Urinary bladder (tissue), 4 donors: ENCODE measurements at places on chromosomes 16 and 17.

GRCh38 chr16:10970065-10970464, 25.7 kb downstream of the CLEC16A start:
- DNase-seq, result no peak

DNA sequence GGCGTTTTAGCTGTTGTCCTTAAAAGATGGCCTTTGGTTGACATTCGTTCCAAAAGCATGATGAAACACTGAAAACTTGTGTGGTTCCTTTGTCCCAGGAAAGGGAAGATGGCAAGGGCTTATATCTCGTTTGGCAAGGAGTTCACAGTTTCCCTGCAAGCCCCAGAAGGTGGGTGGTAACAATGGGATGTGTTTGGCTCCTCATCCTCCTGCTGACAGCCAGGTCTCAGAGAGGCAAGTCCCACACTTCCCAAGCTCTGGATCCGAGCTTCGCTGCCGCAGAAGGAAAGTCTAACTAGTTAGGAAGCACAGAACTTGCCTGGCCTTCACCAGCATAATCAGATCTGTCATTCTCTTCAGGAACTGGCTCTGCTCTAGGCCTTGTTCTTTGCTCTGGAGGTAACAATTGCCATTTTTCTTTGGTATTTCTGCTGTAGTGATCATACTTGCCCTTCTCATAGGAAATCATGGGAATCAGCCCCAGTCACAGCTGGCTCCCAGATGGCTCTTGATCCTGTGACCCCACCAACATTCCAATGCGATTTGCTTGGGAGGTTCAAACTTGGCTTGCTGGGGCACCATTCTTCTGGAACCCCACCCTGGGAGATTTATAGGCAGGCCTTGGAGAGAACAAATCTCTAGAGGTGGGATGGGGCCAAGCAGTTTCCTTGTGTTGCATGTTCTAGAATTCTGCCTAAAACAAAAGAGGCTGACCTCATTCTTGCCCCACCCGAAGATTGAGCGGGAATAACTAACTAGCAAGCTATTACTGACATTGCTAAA, 17.9 kb downstream of the KPNA2 start:
- no peak for DNase-seq

DNA sequence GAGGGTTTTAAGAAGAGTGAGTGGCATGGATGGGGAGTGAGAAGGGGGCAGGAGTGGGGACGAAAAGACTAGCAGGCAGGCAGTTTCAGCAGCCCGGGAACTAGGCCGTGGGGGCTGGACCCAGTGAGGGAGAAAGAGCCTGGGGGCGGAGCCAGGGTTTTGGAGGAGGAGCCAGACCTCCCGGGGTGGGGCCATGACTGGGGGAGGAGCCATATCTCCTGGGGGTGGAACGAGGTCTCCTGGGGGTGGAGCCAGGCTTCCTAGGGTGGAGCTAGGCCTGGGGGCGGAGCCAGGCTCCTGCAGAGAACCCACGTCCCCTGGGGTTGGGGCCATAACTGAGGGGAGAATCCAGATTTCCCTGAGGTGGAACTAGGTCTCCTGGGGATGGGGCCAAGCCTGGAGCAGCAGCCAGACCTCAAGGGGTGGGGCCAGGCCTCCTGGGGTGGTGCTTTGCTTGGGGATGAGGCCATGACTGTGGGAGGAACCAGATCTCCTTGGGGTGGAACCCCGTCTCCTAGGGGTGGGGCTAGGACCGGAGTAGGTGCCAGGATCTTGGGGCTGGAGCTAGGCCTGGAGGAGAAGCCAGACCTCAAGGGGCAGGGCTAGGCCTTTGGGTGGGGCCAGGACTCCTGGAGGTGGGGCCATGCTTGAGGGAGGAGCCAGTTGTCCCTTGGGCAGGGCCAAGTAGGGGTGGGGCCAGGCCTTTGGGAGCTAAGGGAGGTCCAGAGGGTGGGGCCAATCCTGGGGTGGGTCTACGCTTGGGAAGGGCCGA, 41.7 kb upstream of the JPH3 start:
- DNase-seq, result no peak

DNA sequence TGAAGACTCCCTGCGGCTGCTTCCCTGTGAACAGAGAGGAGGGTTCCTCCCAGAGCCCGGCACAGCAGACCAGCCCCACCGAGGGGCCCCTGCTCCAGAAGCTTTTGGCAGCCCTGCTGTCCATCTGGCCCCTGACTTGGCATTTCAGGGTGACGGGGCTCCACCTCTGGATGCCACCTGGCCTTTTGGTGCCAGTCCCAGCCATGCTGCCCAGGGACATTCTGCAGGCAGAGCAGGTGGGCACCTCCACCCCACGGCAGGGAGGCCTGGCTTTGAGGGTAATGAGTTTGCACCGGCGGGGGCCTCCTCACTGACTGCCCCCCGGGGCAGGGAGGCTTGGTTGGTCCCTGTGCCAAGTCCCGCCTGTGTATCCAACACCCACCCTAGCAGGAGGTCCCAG, 20.3 kb upstream of the ZFPM1 start:
- DNase-seq, result no peak

- no peak for DNase-seq
Observed at GRCh38 chr17:2184993-2185931, 118.3 kb downstream of the SMG6 start.

GRCh38 chr17:8606401-8606800, 24.1 kb downstream of the MYH10 start:
- no peak for DNase-seq

- DNase-seq, result no peak
Observed at GRCh38 chr17:56636265-56636664, 42.8 kb downstream of the NOG start.

- no peak for DNase-seq
Observed at GRCh38 chr16:24070851-24071250, 185.3 kb upstream of the CACNG3 start.

DNA sequence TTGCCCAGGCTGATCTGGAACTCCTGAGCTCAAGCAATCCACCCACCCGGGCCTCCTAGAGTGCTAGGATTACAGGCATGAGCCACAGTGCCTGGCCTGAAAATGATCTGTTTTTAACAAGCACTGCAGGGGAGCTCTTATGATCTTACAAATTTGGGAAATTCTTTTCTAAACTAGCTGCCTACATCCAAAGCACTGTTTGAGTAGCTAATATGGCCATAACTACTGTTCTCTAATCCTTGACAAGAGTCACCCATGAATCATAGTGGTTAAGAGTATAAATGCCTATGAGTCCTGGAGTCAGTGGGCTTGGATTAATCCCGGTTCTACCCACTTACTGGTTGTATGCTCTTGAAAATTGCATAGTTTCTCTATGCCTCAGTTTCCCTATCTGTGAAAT, 1.4 kb upstream of the CPPED1 start:
- DNase-seq, result no peak

DNA sequence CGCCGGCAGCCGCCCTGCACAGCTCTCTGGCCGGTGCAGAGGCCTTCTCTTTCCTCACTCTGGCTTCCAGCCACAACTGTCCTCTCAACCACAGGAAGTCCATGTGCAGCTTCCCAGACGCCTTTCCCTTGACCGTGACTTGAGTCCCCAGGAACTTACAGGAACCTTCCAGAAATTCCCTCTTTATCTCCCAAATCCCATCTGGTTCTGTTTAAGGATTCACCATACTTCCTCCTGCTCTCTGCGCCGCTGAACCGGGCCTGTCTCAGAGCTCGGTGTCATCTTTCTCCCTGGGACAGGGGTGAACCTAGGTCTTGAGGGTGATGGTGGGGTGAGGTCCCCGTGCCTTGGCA, 65.2 kb upstream of the ZNF469 start:
- DNase-seq, result no peak

- DNase-seq, result no peak
Observed at GRCh38 chr16:48561960-48562393, 48.0 kb downstream of the N4BP1 start.

DNA sequence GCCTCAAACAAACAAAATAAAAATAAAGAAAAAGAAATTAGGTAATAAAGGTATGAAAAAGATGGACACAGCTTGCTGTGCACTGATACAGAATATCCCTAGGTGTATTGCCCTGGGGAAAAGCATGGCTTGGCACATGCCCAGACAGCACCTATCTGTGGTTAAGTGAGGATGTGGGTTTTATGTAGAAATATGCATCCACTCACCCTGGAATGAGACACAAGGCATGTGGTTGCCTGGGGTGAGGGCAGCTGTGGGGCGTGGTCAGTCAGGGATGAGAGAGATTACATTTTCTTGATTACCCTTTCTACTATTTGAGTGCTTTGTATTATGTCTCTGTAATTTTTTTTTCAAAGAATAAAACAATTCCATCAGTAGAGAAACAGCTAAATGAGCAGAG, 6.9 kb downstream of the PLLP start:
- no peak for DNase-seq

DNA sequence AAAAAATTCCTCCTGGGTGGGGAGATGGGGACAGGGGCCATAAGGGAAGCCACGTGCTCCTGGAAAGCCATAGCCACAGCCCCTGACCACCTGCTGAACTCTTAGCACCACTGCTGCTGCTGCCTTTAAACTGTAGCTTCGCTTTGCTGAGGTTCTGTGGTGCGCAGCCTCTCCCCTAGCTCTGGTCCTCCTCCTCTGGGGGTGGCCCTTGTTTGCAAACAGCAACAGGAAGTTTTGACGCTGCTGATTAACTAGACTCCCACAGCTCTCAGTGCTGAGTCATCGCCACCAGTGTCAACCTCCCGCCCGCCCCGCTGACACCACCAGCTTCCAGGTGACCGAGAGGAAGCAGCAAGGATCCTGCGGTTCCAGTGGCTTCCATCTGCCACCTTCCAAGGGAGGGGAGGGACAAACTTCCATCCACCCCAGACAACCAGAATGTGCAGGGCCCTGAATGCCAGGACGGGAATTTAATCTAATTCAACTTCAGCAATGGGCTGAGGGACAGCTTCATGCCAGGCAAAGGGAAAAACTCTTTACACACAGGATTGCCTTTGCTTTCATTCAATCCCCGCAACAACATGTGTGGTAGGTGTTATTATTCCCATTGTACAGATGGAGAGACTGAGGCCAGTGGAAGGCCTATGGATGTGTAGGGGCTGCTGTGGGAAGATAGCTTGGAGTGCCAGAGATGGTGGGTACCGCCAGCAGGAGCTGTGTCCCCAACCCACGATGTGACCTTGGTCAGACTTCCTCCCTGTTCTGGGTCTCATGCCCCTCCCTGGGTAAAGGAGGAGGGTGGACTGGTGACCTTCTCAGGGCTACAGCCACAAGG, 8.1 kb upstream of the KIFC3 start:
- no peak for DNase-seq

DNA sequence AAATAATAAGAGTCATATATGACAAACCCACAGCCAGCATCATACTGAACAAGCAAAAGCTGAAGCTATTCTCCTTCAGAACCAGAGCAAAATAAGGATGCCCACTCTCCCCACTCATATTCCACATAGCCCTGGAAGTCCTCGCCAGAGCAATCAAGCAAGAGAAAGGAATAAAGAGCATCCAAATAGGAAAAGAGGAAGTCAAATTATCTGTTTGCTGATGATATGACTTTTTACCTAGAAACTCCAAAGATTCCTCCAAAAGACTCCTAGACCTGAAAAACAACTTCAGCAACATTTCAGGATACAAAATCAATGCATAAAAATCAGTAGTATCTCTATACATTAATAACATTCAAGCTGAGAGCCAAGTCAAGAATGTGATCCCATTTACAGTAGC, 217.5 kb downstream of the ABCC12 start:
- DNase-seq, result no peak

GRCh38 chr17:38425031-38425430, 3.2 kb upstream of the ARHGAP23 start:
- DNase-seq, result no peak

DNA sequence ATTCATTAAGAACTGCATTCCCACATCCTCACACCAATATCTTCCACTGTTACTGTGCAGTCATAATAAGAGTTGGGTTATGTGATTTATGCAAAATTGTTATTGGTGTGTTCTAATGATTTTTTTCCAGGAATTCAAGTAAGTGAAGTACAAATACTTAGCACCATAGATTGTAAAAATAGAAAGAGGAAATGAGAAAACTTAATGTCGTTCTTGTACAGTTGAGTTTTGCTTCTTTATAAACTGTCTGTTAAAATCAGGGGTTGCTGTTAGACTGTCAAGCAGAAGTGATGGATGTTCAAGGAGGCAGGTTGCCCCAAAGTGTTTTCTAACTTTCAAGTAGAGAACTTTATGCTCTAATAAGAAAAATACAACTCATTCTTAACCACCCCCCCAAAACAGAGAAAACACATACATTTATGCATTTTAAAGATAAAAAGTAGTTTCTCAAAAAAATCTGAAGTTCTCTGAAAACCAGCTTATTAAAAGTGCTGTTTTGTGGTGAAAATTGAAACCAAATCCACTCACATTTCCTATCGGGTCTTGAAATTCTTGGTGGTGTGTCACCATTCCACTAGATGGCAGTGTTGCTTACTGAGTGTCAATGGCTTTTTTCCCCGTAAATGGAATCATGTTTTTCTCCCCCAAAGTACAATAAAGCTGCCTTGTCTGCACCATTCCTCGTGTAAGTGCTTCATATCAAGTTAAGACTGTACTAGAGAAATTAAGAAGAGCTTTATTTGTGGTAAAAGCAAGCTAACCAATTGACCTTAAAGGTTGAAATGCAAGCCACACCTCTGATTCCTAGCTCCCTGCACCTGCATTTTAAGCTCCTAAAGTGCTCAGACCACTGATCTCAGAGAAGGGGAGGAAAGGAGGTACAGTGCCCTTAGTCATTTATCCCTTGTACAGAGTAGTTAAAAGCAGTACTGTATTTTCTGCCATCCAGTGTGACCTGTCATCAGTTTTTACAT, 4.7 kb upstream of the IGSF6 start:
- DNase-seq, result no peak
